ENCODE measurements at places on chromosomes 12 and 14.

- no peak for DNase-seq
Measured at GRCh38 chr12:67111182-67111581, 158.0 kb upstream of the CAND1 start.

GRCh38 chr14:90625445-90625844 is 190.8 kb downstream of the TTC7B start:
- DNase-seq, result no peak

DNA sequence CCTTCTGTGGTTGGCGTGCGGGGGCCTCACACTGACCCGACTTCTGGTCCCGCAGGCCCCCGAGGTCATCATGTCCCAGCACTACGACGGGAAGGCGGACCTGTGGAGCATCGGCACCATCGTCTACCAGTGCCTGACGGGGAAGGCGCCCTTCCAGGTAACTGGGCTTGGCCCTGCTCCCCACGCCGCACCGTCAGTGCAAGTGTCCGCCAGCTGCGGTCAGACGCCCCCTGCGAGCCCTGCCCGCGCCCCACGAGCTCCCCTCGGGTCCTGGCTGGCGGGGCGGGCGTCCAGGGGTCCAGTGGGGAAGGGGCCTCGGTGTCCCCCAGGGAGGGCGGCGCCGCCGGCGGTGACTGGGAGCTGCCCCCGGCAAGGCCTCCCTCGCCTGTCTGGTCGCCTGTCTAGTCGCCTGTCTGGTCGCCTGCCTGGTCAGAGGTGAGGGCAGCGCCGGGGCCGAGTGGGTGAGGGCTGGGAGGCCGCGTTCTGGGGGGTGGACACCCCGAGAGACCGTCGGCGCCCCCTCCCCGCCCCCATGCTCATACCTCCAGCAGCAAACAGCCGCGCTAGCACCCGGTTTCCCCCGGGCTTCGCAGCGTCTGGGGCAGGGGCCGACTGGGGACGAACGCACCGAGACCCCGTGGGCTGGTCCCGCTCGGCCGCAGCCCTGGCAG is 14.8 kb downstream of the ULK1 start:
- no peak for DNase-seq

- DNase-seq, result peak; percentile 45
Measured at GRCh38 chr14:77040741-77041653, 12.5 kb upstream of the IRF2BPL start.

- DNase-seq, result peak; percentile 86
Measured at GRCh38 chr12:26119391-26119989, 5.3 kb downstream of the BHLHE41 start.

DNA sequence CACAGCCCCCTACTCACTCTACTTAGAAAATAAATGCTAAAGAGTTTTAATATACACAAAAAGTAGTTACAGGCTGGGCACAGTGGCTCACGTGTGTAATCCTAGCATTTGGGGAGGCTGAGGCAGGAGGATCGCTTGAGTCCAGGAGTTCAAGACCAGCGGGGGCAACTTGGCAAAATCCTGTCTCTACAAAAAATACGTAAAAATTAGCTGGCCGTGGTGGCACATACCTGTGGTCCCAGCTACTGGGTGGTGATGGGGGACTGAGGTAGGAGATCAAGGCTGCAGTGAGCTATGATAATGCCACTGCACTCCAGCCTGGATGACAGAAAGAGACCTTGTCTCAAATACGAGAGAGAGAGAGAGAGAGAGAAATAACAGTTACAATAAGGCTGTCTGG is 9.9 kb upstream of the DYNC1H1 start:
- no peak for DNase-seq

- no peak for DNase-seq
Measured at GRCh38 chr14:91509878-91510170, 286 bp downstream of the PPP4R3A start.

DNA sequence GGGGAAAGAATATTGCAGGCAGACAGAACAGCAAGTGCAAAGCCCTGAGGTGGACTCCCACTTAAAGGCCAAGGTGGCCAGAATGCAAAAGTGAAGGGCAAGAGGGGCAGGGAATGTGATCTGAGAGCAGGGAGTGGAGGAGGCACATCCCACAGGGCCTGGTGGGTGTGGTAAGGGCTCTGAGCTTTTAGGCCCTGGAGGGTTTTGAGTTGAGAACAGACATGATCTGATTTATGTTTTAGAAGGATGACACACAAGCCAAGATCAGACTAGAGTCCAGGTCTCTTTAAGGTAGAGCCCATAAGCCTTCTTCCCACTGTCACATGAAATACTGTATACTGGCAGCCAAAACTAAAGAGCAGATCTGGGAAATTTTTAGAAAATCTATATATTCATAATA is 162.5 kb downstream of the SLC38A4 start:
- DNase-seq, result no peak

GRCh38 chr12:92995258-92995903 is 66.3 kb upstream of the EEA1 start:
- no peak for DNase-seq

DNA sequence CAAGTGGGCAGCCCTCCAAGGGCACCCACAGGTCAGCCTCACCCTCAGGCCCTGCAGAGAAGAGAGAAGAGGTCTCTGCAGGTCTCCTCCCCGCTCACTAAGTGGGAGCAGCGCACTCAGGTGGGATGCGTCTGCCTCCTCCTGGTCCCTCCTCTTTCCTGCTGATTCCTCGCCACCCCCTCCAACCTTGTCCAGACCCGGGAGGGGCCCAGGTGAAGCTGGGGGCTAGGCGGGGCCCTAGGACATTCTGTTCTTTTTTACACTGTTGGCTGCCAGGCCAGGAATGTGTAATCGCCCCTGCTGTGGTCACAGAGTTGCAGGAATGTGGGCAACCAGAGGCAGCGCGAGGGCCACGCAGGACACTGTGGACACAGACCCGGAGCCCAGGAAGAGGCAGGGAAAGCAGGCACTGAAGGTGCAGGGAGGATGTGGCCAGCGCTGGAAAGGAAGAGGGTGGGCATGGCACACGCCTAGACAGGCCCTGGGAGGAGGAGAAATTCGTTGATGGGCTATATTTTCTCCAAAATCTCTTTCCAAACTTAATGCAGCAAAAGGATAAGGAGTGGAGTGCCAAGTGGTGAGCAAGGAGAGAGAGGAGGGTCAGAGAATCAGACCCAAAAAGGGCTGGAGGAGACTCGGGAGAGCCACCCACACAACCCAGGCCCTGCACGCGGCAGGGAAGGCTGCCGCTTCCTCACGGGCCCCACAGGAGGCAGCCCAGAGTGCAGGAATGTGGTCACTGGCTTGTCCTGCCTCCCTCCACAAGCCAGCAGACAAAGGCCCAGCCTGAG is 911 bp upstream of the SCNN1A start:
- DNase-seq, result no peak

- peak; percentile 77 for DNase-seq
Measured at GRCh38 chr12:95918194-95918993, 24.0 kb downstream of the CCDC38 start.

DNA sequence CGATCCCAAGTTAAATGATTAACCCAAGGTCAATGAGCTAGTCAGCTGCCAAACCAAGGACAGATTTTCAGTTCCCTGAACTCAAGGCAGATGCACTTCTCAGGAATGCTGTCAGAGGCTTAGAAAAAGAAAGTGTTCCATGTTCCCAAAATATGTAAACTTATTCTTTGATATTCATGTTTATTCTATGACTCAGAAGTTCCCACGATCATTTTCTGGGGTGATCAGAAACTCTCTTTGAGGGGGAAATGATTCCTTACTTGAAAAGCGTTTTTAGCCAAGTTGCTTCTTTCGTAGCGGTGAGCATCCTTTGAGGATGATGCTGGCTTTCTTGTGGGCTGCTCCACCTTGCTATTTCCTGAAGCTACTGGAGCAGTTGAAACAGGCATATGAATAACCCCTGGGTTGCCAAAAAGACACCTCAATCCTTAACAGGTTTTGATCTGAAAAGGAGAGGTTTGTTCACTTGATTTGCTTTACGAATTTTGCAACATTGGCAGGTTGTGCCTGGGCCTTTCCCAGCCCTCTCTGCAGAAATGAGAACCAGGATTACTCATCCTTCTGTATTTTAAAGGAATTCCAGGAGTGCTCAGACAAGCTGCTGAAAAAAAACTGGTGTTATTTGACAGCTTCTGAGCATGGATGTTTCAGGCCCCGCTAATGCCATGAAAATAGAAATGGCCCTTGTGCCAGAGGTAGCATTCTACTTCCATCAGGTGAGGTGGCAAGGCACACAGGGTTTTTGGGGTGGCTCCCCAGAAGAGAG is 121.4 kb upstream of the HIF1A start:
- no peak for DNase-seq

DNA sequence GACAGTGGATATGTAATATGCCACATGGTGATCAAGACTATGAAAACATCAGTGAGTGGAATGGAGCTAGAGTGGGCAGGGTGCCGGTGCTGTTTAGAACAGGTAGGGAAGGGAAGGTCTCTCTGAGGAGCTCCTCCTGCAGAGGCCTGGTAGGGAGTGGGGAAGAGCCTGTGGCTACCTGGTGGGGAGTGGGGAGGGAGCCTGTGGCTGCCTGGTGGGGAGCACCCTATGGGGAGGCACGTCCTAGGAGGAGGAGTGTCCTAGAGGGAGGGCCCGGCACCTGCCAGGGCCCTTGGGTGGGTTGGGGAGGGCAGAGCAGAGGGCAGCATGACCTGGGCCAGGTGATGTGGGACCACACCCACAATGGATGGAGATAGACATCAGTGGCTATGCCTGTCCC is 122.6 kb downstream of the ADGRD1 start:
- DNase-seq, result no peak

- no peak for DNase-seq
Measured at GRCh38 chr12:108328420-108328819, 10.7 kb downstream of the CMKLR1 start.

DNA sequence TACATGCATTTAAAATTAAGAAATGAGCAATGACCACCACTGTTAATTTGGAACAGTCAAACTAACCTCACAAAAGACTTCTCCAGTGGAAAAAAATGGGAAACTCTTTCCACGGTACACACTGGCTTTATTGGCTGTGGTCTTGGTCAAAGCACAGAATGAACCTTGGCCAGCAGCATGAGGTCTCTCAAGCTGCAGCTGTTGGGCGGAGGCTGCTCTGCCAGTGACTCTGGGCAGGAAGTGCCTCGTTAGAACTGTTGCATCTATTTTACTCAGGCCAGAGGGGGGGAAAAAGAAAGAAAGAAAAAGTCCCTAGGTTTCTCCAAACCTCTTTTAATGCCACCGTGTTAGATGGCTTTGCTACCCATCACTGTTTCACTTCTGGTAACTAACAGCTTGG is 279.8 kb upstream of the DIO2 start:
- no peak for DNase-seq

DNA sequence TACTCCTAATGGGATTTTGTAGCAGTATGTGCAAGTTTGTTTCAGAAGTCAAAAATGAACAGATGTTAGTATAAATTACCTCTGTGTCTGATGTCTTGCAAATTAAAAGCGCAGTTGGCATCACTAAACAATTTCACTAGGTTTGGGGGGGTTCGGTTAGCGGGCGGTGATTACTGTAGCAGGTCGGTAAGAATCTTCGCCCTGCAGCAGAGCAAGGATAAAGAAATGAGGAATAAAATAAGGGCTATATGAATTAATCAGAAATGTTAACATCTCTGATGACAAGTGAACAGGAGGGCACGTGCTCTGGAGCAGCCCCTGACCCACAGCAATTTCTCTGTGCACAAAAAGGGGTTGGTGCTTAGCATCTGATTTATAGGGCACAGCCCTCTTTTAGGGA is 43.6 kb upstream of the VSX2 start:
- no peak for DNase-seq

Data from RKO (cell line).